ENCODE measurements at places on chromosomes 16 and 17.

- no peak for DNase-seq
Measured at GRCh38 chr16:22240023-22240710, 34.1 kb downstream of the EEF2K start.

- DNase-seq, result no peak
Measured at GRCh38 chr16:16025214-16025968, 76.0 kb downstream of the ABCC1 start.

GRCh38 chr16:66881014-66881417, 701 bp downstream of the PDP2 start:
- DNase-seq, result no peak

GRCh38 chr17:45296833-45297124, 20.0 kb downstream of the MAP3K14 start:
- DNase-seq, result no peak

DNA sequence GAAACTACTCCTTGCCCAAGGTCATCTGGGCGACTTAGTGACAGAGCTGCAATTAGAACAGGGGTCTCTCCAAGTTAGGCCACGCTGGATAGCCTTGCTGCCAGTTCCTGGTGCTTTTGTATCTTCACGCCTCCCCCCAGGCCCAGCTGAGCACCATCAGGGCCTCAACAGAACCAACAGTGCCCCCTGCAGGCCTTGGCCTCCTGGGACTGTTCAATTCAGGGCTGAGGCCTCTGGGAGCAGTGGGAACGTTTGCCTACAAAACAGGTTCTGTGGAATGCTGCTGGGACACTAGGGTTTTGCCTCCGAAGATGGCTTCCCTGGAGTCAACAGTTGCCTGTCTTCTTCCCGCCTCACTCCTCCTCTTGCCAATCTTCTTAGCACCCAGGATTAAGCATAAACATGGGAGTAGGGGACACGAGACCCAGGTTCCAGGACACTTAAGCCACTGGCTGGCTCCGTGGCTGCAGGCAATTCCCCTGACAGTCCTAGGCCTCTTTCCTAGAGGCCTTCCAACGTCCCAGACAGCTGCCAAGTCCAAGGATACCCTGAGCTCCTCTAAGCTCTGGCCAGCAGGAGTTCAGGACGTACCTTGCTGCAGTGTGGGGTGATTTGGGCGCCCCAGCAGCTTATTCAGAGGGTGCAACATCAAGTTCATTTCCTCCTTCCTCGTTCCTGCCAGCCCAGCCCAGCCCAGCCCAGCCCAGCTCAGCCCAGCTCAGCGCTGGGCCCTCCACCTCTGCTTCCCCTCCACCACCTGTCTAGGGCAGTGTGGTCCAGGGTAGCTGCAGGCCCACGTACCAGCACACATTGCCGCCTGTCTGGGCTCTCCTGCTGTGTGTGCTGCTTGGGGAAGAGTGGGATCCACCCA, 246.6 kb upstream of the RPL38 start:
- no peak for DNase-seq

GRCh38 chr17:50211249-50212120, 10.1 kb upstream of the COL1A1 start:
- DNase-seq, result no peak

DNA sequence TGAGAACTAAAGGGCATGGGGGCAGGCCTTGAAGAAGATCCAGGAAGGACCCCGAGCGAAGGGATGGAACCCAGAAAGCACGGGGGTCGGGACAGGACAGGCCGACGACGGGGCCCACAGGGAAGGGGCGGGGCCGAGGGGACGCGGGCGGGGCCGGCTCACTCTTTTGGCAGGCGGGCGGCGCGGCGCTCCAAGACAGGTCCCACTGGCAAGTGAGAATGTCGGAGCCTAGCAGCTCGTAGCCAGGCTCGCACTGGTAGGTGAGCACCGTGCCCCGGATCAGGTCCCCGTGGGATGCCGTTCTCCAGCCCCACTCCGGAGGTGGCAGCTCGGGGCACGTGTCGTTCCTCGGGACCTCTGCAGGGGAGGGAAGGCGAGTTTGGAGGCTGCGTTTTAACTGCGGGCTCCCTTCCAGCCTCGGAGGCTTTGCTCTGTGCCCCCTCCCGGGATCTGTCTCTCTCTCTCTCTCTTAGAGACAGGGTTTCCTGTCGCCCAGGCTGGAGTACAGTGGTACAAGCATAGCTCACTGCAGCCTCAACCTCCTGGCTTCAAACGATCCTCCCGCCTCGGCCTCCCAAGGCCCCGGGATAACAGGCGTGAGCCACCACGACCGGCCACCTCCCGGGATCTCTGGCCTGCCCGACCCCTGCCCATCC, 13.7 kb upstream of the CDIPT start:
- DNase-seq, result no peak

All from esophagus squamous epithelium (tissue), 5 donors.